ENCODE measurements at places on chromosomes 3 and 15. TPM values are rescaled to one million over a fixed set of nuclear protein-coding genes. Genes with fewer than 3 reads are reported as not detected.

DNA sequence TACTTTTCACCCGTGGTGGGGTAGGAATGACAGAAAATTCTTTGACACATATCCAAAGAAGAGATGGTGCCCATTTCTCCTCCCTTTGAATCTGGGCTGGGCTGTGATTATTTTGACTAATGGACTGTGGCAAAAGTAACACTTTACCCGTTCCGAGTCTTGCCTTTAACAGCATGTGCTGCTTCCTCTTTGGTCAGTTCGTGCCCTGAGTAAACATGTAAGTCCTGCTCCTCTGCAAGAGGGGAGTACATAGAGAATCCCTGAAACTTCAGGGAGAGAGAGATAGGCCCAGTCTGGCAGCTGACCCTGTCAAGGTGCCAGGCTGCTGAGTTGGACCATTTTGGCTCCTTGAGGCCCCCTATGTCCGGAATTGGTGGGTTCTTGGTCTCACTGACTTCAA lies 243.1 kb downstream of the EPHB1 start:
- DNase-seq, result no peak

DNA sequence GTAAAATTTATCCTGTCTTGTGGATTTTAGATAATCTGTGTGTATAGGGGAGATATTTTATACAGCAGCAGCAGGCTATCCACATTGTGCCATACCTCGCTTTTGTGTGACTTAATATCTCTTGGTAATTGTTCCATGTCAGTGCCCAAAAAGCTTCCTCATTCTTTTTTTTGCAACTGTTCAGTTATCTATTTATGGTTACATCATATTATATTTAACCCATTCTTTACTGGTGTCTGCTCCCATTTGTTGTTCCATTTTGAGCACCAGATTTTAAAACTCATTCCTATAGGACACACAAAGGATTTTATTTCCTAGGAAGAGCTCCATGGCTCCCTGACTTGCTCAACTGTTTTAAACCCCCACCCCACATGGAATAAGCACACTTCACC lies 86.3 kb upstream of the RASGRP1 start:
- no peak for DNase-seq

DNA sequence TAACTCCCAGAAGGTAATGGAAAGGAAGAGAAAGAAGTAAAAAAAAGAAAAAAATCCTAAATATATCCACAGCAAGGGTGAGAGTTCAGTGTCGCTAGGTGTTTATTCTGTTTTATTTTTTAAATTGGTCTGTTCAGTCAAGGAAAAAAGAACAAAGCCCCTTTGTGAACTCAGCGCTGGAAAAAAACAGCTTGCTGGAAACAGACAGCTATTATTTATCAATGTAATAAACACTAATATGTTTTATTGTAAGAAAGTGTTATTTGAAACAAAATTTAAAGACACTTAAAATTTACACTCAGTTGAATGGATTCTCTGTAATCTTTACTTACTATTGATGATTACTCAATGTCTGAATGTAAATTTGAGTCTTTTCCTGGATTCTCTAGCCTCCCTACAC lies 32.3 kb upstream of the LEKR1 start:
- no peak for DNase-seq

GRCh38 chr3:57627976-57628375 lies 30.8 kb upstream of the ARF4 start:
- DNase-seq, result no peak

DNA sequence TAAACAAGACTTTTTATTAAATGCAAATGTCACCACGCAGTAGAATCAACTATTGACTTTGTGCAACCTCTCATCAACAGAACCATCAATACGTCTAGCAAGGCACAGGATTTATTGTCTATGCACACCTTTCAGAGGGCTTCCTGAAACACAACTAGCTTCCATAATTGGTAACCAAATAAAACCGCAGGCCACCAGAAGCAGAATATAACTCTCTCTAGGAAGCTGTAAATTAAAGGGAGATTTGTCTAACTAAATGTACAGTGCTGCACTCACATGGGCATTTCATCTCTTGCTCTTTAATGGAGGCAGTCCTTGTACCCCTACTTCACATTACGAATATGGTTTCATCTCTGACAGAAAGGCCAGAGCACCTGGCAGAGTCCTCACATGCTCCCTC lies 93.0 kb downstream of the FHIT start:
- DNase-seq, result no peak

GRCh38 chr3:98846101-98846500 lies 55.4 kb downstream of the DCBLD2 start:
- DNase-seq, result no peak

SERPINI2 gene
- 0.20 TPM for polyA plus RNA-seq

ADAMTS7 gene
- polyA plus RNA-seq, result 13.7 TPM
